ENCODE measurements at places on chromosomes 11 and 22. TPM values are rescaled to one million over a fixed set of nuclear protein-coding genes. Genes with fewer than 3 reads are reported as not detected.

OR52H1 gene
- polyA plus RNA-seq: 0.15 TPM

OR10A2 gene
- polyA plus RNA-seq: not detected

KCTD21 gene
- polyA plus RNA-seq: 14.9 TPM

DDI1 gene
- polyA plus RNA-seq: not detected

SLC22A8 gene
- not detected for polyA plus RNA-seq

CABP4 gene
- not detected for polyA plus RNA-seq

APOBEC3C gene
- polyA plus RNA-seq: 54.9 TPM

P2RX3 gene
- polyA plus RNA-seq: not detected

Measured in keratinocyte (primary cell).